ENCODE measurements at places on chromosomes 4 and X.

DNA sequence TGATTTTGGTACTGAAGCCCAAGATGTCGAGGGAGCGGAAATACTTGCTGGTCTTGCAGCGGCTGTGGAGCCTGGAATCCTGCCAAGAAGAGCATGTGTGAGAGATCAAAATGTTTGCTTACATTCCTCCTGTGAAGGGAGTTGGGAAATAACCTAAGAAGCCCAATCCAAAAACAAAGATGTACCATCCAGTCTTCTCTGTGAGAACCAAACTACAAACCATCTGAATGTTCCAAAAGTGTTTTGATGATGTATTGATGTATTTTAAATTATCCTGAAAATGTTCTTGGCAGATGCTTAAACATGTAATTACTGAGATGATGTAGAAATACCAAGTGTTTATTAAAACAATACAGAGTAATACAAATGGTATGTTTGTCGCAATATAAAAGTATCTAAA is 10.1 kb upstream of the ADH1A start:
- DNase-seq, result no peak

DNA sequence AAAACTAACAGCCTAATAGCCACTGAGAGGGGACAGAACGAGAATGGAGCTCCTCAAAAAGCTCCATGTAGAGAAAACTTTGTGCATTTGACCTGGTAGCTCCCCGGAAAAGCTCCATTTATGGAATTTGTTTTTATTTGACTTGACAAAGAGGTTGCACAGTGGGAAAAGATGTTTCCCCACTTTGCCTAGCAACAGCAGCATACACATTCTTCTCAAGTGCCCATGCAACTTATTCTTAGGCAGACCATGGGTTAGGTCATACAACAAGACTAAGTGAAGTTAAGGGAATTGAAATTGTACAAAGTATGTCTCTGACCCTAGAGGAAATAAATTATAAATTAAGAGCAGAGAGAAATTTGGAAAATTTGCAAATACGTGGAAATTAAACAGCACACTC is 949.6 kb upstream of the PRKX start:
- no peak for DNase-seq

- no peak for DNase-seq
These were observed 1.7 kb downstream of the ATP8A1 start for GRCh38 chr4:42655269-42655637.

DNA sequence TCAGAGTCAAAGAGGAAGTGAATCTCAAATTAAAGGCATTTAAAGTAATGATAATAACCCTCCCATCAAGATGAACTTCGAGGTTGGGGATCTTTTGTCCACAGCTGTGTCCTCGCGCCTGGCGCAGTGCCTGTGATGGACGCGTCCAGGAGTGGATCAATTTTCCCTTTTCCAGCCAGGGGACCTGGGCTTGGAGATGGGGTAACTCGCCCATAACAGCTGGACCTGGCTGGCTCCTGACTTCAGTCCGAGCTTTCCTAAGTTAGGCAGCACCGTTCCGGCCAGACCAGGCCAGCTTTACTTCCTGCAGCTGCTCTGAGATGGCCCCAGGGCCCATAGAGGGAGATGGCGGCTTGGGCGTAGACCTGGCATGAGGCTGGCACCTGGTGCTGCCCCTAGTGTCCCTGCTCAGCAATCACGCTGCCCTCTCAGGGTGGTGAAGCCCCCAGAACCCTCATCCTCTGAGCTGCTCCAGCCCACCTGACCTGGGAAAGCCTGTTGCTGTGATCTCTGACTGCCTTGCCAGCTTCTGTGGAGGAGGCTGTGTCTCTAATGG is 23.9 kb downstream of the ADRA2C start:
- no peak for DNase-seq

DNA sequence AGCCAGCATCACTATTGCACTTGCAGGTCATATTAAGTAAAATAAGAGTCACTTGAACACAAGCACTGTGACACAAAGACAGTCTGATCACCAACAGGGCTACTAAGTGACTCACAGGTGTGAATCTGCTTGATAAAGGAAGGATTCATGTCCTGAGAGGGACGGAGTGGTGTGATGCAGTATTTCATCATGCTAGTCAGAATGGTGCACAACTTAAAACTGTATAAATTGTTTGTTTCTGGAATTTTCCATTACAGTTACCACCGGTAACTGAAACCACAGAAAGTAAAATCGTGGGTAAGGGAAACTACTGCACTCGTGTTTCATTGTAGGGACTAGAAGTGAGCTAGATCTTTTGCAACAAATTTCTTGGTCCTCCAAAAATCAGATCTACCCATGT is 109.7 kb downstream of the ELOVL6 start:
- no peak for DNase-seq

GRCh38 chr4:72418458-72418857 is 150.6 kb downstream of the ADAMTS3 start:
- peak; percentile 17 for DNase-seq

- DNase-seq, result no peak
These were observed 21.4 kb downstream of the PHEX start for GRCh38 chrX:22053481-22053880.

GRCh38 chr4:92872604-92873003 is 568.8 kb downstream of the GRID2 start:
- no peak for DNase-seq

DNA sequence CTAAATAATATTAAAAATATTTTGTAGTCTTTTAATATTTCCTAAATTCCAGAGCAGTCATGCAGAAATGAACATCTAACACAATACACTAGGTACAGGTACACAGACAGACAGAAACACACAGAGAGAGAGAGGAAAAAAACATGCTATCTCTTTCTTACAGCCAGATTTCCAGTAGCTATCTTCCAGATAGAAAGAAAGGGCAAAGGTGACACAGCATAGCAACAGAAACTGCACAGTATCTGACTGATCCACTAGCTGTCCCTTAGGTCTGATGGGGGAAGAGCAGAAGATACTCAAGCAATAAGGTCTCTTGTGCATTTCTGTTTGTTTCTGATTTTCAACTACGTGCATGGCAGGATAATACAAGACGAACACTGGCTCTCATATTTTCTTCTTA is 7.8 kb downstream of the FBXW7 start:
- DNase-seq, result no peak

DNA sequence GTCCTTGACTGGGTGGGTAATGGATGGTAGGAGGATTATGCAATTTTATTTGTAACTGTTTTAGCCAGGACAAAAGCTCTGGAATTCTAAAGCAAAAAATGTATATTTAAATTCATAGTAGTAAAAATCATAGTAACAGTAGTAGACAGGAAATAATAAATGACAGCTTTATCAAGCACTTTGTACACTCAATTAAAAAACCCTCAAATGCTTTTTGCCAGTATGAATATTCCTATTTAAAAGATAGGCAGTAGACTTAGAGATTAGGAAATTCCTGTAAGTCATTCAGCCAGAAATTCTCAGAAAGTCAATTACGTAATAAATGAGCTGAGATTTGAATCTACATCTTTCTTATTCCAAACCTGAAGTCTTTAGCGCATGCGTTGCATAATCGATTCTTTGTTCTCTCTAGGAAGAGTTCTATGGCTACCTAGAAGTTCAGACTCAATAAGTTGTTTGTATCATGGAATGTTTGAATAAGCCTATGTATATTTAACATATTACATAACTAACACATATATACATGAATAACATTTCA is 2.5 kb downstream of the AADAT start:
- DNase-seq, result no peak

DNA sequence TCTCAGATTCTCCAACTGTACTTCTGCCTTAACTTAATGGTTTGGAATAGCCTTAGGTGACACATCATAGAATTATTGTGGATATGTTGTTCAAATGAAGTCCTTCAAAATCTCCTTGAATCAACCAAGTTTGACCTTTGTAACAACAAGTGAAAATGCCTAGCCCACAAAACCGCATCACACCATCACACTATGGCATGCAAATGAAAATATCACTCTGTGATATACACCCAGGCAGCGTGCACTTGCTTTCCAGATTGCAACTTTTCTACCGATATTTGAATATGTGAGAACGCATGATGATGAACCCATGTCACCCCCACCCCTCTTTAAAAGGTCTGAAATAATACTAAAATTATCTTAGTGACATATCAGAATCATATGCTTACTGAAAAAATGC is 656.7 kb downstream of the GABRG1 start:
- no peak for DNase-seq

DNA sequence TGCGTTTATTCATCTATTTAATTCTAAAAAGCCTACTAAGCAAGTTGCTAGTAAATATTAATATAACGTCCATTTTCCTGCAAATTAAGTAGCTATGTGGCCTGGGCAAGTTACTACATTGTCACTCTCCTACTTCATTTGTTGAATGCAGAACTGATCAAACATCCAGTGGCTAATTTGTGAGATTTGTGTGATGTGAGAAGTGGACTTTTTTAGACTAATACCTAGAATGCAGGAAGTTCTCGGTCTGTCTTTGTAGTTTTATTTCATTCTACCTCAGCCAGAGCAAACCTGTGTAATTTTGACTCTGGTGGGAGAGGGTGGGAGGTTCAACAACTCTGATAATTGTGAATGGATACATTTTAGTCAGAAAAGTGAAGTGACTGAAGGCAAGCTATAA is 840 bp downstream of the GUF1 start:
- DNase-seq, result no peak

- no peak for DNase-seq
These were observed 74.5 kb downstream of the MGST2 start for GRCh38 chr4:139740121-139740520.

GRCh38 chrX:108033890-108034289 is 11.0 kb upstream of the VSIG1 start:
- no peak for DNase-seq
